ENCODE measurements at places on chromosomes 7 and 10.

DNA sequence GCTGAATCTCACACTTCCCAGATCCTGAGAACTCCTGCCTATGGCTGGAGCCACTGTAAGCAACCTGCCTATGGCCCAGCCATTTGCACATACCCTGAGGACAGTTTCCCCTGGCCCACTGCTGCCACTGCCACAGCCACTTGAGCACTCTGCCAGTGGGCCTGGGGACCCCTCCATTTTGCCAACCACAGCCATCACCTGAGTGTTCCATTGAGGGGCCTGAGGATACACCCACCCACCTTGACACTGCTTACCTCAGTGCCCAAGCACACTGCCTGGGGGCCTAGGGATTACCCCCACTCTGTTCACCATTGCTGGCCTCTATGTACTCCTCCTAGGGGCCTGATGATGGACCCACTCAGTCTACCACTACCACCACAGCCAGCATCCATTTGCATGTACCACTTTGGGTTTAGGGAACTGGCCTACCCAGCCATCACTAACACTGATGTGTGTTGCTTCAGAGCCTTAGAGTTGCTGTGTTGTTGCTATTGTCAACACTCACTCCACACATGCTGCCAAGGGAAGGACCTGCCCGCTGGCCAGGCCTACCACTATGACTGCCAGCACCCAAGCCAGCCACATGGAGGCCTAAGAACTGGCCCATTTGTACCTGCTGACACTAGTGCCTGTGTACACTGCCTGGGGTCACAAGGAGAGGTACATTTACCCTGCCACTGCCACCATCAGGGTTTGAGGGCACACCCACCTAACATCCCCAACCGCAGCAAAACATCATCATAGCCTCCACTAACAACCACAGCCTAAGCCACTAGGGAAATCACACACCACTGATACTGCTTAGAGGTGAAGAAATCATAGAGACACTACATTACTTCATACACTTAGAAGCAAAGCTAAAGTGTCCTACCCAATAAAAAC, 45.9 kb upstream of the ANTXRL start:
- no peak for DNase-seq

GRCh38 chr7:33261585-33261984, 132.2 kb downstream of the BBS9 start:
- no peak for DNase-seq

DNA sequence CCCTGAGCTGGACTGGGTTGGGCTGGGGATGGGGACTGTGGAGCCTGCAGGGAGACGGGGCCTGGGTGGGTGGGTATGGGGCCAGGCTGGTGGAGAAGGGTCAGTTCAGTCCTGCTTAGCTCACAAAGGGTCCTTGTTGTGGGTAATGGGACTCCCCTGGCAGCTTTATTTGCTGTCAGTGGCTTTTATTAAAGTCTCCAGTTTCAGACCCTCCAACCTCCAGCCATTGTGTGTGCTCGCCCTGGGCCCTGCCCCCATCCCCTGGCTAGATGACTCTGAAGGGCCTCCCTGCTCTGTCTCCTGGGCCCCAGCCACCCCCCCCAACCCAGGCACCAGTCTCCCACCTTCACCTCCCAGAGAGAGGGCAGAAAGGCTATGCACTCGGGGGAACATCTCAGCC, 44.4 kb upstream of the SLF2 start:
- no peak for DNase-seq

DNA sequence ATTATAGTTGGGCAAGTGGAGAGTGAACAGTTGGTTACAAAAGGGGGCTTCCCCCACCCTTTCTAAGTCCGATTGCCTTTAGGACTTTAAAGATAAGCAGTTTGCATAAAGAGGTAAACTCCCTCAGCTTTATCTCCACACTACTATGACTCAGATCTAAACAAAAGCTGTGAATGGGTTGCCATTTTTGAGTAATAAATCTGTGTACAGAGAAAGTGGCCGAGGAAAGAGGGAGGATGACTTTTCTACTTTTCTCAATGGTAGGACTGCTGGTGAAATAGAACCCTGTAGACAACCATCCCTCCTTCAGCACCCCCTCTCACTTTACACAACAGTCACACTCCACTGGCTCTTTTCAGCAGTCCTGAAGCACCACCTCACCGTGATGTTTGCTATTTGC, 71.2 kb downstream of the DNMBP start:
- no peak for DNase-seq

DNA sequence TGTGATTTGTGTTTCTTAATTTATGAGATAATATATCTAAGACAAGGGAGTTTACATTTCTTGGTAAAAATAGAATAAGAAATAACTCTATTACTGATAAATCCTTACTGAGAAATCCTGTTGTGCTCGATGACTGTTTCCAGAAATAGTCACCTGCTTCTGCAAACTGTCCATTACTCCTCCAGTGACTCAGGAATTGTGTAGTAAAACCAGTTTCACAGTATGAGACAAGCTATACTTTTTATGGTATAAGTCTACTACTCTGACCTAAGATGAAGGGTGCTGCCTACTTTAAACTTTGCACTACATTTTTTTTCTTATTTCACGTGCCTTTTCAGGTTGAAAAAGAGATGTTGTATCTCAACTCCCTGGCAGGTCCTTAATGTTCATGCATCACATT, 6.8 kb upstream of the ANKRD22 start:
- no peak for DNase-seq

GRCh38 chr7:95476072-95476847, 9.5 kb upstream of the ASB4 start:
- no peak for DNase-seq

DNA sequence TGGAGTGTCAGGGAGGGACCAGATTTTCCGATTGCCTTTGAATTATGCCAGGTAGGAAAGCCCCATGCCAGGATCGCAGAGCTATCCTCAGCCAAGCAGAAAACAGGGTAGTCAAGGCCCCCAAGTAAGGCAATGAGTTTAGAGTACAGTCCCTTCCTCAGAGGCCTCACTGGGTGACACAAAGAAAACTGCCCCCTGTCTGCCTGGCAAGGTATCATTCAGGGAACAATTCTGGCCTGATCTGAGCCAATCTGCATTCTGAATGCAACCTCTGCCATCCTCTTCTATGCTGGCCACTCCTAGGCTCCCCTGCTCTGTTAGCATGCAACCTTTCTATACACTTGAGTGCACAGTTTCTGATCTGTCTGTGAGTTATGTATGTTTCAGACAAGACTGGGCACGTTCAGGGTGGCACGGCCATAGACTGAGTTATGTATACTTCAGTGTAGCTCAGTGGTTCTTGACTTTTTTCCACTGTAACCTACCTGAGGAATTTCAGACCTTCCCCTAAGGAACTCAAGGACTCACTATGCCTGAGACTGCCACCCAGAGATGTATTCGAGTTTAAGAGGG, 336.8 kb downstream of the PLXNA4 start:
- no peak for DNase-seq

DNA sequence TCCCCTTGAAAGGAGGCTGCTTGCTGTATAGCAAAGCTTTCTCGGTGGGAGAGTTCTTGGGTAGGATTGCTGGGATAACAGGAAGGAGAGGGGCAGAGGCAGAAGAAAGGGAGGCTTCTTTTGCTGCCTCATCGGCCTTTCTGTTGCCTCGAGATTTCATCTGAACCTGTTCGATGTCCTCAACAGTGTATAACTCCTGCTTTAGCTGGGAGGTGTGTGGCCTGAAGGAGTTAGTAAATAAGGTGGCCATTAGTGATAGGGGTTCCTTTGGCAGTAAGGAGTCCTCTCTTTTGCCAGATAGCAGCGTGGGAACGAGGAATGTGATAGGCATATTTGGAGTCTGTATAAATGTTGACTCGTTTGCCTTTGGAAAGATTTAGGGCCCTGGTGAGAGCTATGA, 20.0 kb downstream of the SCIN start:
- no peak for DNase-seq

GRCh38 chr10:125263551-125263950, 103.2 kb upstream of the CTBP2 start:
- DNase-seq: no peak

DNA sequence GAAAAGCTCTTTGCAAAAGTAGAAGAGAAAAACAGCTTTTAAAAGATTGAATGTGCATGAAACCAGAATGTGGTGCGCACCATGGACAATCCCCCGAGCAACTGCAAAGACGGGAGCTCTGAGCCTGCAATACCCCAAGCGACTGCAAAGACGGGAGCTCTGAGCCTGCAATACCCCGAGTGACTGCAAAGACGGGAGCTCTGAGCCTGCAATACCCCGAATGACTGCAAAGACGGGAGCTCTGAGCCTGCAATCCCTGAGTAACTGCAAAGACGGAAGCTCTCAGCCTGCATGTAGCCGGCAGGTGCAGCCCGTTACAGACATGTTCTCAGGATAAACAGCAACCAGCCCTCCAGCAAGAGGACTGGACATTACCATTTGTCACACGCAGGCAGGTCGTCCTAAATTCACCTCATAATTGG, 6.2 kb downstream of the ZNF775 start:
- no peak for DNase-seq

DNA sequence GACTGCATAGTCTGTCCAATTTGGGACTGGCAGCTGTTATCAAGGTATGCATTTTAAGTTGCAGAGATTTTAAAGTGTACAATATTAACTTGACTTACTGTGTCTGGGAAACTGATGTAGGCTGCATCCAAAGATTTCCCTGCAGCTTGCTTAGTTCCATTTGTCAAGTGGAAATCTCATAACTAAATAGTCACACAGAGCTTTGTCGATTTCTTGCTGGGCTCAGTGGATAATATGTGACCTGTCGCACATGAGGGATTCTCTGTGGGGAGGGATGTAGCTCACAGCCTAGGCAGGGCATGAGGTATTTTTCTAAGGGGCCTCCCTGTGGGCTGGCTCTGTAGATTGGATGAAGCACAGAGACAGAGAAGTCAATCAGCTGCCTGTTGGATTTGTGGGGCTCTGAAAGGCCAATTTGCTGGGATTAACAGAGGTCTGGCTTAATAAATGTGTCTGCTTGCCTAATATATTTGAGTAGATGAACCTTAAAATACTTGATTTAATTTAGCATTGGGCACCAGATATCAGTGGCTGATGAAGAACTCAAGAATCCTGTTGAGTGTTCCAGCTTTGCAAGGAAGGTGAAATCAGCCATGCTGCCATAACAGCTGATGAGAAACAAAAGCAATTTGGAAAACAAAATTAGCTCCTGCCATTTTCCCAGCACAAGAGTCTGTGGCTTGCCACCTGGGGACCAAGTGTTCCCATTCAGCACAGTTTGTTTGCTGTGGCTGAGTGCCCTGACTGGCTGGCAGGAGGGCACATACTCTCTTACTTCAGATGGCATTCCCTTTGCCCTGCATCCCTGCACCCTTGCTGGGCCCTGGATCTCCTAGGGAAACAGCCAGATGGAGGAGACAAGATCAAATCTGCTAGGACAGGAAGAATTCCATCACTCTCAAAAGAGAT, 598.5 kb downstream of the SORCS3 start:
- no peak for DNase-seq

- no peak for DNase-seq
Measured at GRCh38 chr10:95559896-95560277, 1.3 kb downstream of the SORBS1 start.

GRCh38 chr10:101217450-101218281, 11.6 kb downstream of the LBX1 start:
- DNase-seq: no peak

DNA sequence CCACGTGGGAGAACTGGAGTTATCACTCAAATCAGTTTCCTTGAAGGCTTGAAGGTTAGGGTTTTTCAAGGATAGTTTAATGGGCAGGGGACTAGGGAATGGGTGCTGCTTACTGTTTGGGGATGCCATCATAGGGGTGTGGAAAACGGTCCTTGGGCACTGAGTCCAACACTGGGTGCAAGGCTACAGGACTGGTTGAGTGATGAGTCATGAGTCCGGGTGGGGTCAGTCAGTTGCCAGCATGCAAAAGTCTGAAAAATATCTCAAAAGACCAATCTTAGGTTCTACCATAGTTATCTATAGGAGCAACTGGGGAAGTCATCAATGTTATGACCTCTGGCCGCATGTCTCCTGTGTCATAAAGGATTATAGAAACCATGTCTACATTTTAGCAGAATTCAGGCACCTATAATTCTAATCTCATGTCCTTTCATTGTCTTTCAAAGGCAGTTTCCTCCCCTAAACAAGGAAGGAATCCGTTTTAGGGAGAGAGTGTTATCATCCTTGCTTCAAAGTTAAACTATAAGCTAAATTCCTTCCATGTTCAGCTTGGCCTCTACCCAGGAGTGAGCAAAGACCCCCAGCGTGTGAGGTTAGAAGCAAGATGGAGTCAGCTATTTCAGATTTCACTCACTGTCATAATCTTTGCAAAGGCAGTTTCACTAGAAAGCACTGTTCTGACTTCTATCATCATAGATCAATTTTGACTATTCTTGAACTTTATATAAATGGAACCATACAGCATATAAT, 94.5 kb downstream of the COL26A1 start:
- no peak for DNase-seq

DNA sequence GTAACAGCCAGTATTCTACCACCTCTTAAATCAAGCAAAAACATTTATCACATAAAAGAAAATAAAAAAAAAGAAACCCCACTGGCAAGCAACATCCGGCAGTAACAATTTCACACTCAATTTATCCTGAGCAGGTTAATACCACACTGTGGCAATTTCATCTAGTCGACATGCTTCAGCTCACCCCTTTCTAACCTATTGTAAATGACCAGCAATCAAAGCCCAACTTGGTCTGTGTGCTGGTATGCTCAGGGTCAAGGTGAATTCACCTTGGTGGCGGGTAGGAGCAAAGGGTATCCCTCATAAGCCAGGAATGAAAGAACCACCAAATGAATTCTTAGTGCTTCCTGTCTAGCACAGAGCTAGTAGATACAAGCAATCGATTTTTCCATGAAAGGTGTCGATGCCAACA, 109.1 kb upstream of the AFAP1L2 start:
- DNase-seq: no peak

GRCh38 chr7:32070406-32071360, at the start of gene PDE1C:
TSS of gene PDE1C (minus strand) at chr7:32070407.
- DNase-seq: no peak

DNA sequence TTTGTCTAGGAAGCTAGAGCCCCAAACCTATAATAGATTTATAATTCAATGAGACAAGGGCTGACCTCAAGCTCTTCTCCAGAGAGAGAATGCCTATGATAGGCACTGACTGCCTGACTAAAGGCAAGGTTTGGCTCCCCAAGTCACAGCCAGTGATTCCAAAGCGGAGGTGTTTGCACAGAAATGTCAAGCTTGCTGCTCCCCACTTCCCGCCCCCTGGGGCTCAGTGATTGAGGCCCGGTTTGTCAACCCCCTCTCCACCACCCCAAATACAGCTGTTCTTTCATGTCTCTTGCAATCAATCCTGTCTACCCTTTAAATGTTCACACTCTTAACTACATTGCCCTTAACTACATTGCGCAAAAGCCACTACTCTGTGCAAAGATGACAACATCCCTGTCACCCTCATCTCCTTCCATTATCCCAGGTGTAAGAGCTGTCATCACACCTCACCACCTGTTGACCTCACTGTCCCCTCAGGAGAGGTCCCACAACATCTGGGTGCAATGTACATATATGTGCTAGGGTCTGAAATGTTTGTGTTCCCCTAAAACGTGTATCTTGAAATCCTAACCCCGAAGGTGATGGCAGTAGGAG, 58.0 kb downstream of the NUDCD3 start:
- DNase-seq: no peak

DNA sequence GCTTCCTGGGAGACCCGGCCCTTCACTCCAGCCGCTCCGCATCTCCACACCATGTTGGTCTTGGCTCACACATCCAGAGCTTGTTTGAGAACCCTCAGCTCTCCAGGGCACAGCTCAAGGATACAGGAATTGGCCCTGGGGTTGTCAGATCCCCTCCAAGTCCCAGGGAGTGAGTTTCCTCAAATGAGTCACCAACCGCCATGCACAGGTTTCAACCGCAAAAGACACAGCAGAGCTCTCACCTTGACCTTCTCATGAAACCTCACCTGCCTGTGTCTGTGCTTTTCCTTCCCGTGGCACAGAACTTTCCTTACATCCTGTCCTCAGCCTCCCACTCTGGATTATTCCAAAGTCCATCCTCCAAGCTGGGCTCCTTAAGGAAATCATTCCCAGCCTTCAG, 20.6 kb downstream of the AZGP1 start:
- DNase-seq: no peak
